ENCODE measurements at places on chromosomes 1 and 21.

GRCh38 chr1:79326875-79327274 is 320.3 kb upstream of the ADGRL4 start:
- no peak for DNase-seq

GRCh38 chr1:207811920-207812720 is 60.3 kb downstream of the CD46 start:
- DNase-seq: peak; percentile 59

DNA sequence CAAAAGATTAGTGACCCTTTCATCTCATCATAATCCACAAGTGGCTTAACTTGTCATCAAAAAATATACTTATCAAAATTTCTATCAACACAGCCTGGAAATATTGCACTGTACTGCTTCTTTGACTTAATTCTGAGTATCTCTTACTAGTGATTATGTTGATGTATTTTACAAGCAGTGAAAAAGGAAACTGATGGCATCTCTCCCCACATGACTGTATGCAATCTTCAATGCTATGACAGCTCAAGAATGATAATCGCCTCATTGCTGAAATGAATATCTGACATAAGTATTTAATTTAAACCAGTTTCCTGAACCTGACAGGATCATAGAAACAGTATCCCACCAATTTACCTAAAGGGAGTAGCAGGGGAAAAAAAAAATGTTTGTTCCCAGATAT is 79.5 kb downstream of the DPYD start:
- DNase-seq: no peak

DNA sequence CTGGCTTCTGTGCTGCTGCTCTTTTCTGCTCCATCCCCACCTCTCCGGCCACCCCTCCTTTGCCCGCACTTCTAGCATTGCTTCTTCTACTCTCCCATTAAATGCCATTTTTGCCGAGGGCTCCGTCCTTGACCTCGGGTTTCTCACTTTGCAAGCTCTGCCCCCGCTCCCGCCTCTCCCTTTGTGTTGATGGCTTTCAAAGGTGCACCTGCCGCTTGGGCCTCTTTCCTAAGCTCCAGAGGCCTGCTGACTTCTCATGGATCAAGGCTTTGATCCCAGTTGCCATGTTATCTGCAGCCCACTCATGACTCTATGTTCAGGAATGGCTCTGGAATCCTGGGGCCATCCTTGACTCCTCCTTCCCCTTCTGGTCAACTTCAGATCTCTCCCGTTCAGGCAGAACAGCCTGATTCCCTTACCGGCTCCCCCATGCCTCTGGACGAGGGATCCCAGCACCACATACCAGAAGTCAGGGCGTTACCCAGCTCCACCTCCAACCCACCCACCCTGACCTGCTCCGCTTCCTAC is 54.3 kb downstream of the TLR5 start:
- peak; percentile 72 for DNase-seq

DNA sequence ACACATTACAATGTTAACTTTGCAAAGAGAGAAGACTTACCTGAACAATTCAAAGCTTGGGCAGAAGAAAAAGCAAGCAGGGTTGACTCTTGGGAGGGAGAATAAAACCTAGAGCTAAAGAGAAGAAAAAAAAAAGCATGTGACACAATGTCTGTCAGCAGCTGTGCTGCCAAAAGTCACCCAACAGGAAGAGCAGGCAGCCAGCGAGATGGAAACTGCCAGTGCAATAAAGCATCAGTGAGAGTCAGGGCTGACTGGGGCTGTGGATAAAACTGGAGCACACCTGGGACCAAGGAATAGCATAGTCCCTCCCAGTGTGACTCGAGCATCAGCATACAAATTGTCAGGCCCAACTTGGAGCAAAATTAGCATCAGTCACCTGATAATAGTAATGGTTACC is 65.0 kb upstream of the SLC22A15 start:
- DNase-seq: no peak

GRCh38 chr1:21756393-21757089 is 26.4 kb downstream of the USP48 start:
- DNase-seq: no peak

DNA sequence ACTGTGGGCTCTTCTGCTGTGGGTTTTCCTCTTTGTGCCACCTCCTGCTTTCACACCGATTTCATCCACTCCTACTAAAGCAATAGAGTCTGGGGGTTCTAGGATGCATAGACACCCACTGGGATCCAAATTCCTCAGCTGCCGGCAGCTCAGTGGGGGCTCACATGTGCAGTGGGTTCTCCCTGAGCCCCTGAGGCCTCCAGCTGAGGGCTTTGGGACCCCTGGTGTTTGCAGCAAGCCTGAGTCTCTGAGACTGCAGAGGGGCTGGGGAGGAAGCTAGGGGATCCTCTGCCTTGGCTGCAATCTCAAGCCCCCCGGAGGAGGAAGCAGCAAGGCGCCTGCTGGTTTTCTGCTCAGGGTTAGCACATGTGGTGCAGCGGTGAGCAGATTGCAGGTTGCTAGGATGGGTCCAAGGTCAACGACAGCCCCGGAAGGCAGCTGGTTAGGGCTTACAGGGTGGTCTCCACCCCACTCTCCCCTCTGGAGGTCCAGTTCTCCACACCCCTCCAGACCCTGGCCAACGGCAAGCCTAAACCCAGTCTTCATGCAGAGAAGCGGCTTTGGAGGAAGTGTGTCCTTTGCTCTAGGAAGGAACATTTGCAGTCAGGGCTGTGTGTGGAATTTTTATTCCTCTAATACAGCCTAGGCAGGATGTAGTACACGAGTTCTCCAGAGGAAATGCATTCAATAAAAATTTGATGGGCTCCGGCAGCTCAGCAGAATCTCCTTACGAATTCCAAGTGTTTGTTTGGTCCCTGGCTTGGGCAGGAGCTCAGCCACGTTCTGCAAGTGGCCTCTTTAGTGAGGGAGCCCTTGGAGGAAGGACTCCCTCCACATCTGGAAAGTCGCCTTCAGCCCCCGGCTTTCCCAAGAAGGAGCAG is 269.1 kb upstream of the VAMP3 start:
- DNase-seq: no peak

- no peak for DNase-seq
Measured at GRCh38 chr1:47224676-47225399, 7.2 kb downstream of the TAL1 start.

DNA sequence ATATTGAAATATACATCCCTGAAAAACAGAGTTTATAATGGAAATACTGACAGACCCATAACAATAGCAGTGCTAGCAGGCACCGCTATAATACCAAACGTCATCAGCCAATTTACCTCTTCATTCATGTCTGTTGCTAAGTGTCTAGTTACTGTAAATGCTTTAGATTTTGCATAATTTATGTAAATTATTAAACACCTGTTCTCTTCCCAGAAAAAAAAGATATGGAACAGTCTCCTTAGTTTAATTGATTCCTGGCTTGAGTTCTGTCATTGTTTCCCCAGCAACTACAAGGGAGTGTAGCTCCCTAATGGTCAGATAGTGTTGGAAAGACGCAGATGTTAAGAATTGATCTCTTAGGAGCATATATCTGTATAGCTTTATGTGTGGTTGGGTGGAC is 817.9 kb upstream of the ADGRL2 start:
- no peak for DNase-seq

DNA sequence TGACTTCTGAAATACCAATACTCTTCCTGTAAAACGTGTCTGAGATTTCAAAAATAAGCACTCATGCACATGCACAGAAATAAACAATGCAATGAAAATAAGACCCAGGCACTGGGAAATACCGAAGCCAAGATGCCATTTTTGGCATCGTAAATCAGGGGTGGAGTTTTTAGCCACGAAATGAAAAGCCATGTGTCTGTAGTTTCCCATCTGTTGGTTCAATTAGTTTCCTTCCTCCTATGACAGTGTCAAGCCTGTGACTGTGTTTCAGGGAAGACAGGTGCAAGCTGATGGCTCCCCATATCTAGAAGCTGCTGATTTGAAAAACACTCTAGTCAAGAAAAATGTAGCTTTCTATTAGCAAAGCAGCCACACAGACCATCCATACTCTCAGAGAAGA is 480.4 kb upstream of the CAMK1G start:
- no peak for DNase-seq

- peak; percentile 93 for DNase-seq
Measured at GRCh38 chr1:202167708-202168415, 7.5 kb upstream of the PTPN7 start.

DNA sequence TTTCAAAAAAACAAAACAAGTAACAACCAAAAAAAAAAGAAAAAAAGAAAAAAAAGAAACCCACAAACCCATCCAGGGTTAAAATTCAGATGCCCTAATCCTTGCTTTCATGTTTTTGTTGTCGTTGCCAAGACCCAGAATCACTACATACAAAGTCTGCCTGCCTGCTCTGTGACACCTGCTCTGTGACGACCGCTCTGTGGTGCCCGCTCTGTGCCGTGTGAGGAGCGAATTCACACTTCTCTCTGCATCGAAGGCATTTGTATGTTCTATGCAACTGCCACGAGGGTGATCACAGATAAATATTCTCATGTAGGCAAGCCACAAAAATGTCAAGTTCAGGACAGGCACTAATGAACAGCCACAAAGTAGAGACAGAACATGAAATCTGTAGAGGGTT is 178.6 kb downstream of the SLC45A1 start:
- no peak for DNase-seq

GRCh38 chr1:93328809-93329760 is 16.6 kb upstream of the DR1 start:
- no peak for DNase-seq

DNA sequence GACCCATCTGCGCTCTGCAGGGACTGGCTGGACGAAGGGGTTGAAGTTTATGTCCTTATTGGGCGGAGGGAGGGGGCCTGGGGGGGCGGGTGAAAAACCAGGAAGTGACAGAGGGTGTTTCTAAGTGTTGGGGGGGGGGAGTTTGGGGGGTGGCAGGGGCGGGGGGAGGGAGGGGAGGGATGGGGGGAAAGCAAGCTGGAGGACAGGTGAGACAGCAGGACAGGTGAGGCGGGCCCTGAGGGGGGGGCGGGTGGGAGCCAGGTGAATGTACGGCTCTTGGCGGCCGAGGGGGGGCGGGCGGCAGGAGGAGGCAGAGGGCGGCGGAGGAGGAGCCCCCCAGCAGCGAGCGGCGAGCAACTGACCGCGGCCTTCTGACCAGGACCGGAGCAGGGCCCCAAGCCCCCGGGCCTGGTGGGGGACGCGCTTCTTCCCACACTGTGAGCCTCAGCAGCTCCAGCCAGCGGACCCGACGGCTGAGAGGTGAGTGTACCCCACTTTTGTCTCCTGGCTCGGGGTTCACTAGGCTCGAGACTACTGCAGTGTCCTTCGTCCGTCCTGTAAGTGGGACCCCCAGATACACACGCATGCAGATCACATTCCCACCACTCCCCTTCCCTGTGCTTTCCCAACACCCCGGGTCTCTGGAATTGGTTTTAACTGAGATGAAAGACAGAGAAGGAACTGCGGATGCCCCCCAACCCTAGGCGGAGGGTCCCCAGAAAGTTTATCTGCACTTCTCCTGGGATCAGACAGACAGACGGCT is at the start of gene ZBTB7B:
Gene ZBTB7B, plus strand, starts transcription at position 339 of the 763 bp plus-strand sequence. CDS start 11,859 bp downstream, outside the sequence.
- DNase-seq: no peak

DNA sequence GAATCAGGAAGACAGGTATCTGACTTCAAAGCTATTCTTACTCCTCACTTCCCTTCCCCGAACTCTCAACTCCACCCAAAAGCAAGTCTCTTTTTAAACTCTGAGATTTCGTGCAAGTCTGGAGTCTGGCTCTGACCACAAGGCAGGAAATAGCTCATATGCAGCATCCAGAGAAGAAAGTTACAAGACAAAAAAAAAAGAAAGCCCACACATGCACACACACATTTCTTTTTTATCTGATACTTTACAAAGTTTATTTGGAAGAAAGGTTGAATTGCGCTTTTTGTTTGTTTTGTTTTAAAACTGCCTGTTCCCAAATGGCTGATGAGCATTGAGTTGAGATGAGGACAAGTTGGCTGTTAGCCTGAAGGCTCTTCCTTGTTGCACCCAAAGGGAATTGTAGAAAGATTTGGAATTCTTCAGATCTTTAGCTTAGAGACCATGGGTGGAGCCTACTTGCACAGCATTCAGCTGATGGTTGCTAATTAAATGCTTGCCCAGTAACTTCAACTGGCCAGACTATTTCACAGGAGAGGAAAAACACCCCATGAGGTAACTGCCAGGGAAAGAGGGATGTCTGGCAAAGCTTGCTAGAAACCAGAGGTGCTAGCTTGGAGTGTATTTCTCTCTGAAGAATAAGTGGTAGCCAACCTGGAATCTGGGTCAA is 490.3 kb downstream of the TTLL7 start:
- no peak for DNase-seq

- no peak for DNase-seq
Measured at GRCh38 chr1:82452096-82452495, 651.4 kb downstream of the ADGRL2 start.

DNA sequence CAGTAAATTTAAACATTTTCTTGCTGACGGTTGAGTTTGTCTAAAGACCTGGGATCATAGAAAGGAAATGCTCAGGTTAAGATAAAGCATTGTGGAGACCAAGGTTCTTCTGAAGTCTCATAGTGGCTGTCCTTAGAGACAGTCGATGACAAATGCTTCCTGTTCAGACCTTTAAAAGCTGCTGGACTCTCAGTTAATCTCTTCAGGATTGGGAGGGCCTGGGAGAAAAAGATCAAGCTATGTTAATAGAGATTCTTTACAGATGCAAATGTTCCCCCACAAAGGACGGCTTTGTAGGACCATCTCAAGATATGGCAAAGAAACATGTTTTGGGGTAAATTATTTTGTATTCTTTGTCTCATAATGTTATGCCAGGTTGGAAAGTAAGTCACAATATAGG is 124.7 kb upstream of the COL6A1 start:
- DNase-seq: no peak

- no peak for DNase-seq
Measured at GRCh38 chr1:240399381-240399780, 212.6 kb downstream of the GREM2 start.

DNA sequence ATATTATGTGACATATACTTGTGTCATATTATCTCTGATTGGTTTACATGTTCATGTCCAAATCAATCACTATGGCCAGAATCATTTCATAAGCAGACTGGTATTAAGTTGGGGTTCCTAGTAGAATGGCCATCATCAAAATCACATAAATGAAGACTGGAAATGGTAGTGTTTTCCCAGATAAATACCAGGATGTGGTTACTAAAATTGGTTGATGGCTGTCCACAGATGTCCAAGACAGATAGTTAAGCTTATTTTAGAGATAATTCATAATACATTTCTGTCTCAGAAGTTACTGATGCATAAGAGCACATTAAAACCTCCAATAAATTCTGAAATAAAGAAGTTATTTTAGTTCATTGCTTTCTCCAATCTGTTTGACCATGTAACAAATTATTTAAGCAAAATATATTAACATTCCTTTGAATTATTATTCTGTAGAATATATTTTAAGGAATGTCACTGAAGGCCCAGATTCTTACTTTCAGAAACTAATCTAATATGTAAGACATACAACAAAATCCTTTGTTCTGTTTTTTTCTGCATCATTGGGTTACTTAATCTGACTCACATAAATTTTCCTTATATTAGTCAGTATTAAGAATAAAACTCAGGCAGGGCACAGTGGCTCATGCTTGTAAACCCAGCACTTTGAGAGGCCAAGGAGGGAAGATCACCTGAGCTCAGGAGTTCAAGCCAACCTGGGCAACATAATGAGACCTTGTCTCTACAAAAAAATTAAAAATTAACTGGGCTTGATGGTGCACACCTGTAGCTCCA is 483.9 kb downstream of the PTPRC start:
- DNase-seq: no peak
